SK-N-SH treated with all-trans-retinoic acid at 6 μM for 48 hours (cell line): ENCODE measurements at places on chromosomes 3 and 15.

- peak; percentile 59 for ATAC-seq
Measured at GRCh38 chr15:79849789-79850188, 47.0 kb downstream of the MTHFS start.

DNA sequence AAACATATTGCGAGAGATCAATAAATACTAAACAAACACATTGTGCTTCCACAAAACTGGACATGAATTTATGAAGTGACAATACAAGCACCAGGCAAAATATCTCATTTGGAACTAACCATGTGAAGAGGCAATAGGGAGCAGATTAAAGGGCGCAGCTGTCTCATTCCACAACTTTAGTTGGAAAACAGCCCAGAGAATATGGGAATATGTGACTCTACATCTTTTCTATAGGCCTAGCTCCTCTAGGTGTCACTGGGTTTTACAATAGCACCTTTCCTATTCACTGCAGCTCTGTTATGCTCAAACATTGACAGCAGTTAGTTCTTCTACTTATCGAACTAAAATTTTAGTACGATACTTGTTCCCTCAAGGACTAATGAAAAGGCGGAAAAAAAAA lies 866.3 kb upstream of the GBE1 start:
- no peak for ATAC-seq

- no peak for ATAC-seq
Measured at GRCh38 chr3:180319461-180319860, 282.5 kb upstream of the TTC14 start.

DNA sequence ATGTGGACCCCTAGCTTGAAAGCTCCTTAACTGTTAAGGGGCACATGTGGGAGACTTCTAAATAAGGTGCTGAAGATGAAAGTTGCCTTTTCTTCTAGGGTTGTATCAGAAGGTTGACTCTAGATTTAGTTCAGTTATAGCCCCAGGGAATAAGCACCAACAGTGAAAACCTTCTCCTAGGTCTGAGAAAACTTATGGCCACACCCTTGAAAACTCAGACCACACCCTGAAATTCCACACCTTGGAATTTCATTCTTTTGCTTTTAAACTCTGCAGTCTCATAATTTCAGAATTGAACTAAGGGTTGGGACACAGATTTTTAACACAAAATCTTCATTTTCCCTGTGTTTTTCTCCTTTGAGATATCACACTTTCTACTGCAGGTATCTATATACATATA lies 355.8 kb upstream of the IL12A start:
- ATAC-seq: no peak

GRCh38 chr15:68626739-68627138 lies 47.9 kb downstream of the CORO2B start:
- no peak for ATAC-seq

- no peak for ATAC-seq
Measured at GRCh38 chr3:188490416-188490815, 336.5 kb downstream of the LPP start.
